CD4-positive, alpha-beta T cell treated with Interleukin-15 for 1 hour (primary cell): ENCODE measurements at places on chromosomes 7 and 10.

GRCh38 chr10:88092973-88093372, 229.5 kb downstream of the PTEN start:
- no peak for DNase-seq

- no peak for DNase-seq
These were observed 174.9 kb downstream of the CACNA2D1 start for GRCh38 chr7:82268632-82269031.

DNA sequence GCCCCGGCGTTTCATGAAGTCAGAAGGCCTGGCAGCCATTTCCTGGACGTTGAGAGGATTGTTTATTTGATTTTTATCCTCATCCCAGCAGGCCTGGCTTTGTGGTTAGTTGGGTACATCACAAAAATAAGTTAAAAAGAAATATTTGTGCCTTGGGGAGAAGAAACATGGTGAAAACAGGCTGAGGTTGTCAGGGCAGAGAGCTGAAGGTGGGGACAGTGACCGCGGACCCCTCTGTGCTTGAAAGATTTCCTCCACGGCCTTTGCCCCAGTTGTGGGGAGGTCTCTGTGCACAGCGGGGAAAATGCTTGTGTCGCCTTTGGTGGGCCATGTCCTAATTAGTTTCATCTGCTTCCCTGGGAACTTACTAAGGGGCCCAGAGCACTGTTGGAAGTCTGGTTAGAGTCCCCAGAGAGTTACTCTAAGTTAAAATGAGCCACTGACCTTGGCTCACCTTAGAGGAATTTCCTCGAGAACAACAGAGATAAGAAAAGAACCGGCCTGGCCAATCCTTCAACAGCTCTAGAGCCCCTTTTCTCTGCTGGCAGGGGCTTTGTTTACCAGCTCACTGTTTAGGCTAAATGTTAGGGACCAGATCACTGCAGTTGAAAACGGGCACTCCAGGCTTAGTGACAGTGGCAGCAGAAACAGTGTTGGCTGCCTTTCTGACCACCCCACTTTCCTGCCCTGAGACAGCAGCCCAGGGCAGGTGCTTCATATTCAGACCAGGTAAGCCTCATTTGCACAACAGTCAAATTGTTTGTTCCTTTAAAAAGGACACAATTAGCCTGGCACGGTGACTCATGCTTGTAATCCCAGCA, 37.9 kb downstream of the CRCP start:
- DNase-seq = no peak

- no peak for DNase-seq
These were observed 6.3 kb upstream of the SFMBT2 start for GRCh38 chr10:7417103-7417623.

- no peak for DNase-seq
These were observed 181.1 kb upstream of the NAMPT start for GRCh38 chr7:106465704-106466468.

DNA sequence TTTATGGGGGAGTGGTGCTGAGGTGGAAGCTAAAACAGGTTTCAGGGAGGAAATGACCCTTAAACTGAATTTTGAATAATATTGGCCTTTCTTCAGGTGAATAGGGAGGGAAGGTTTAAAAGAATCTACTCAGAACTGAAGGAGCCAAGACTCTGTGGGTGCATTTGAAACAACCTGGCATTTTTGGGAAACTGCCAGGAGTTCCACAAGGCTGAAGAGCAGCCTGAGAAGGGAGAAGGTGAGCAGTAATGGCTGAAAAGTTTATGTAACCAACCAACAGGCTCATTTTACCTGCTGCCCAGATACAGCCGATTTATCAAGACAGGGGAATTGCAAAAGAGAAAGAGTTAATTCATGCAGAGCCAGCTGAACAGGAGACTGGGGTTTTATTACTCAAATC, 4.0 kb upstream of the PANK1 start:
- DNase-seq = no peak

- no peak for DNase-seq
These were observed 67.3 kb downstream of the ZNF783 start for GRCh38 chr7:149329265-149329664.

GRCh38 chr10:73650537-73651331, 5.1 kb downstream of the SYNPO2L start:
- no peak for DNase-seq

DNA sequence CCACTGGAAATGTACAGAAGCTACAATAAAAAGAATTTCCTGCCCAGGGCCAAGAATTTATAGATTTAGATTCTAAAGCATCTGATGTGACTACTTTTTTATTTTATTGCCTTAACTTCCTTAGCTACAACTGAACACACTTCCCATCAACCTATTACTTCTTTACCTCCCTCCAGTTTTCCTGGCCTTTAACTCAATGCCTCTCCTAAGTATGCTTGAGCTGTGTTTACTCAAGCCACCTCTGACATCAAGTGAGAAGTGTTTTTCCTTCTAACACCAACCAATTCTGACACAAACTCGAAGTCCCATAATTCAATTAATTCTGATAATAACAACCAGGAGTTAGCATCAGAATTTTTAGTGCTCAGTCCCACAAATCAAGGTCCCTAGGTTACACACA, 170.0 kb downstream of the IMMP2L start:
- no peak for DNase-seq
